ENCODE measurements at places on chromosomes 4 and X. TPM values are rescaled to one million over a fixed set of nuclear protein-coding genes. Genes with fewer than 3 reads are reported as not detected.

The SFRP2 gene
- total RNA-seq, result 2.1 TPM

The TRPC3 gene
- 0.65 TPM for total RNA-seq

- no peak for DNase-seq
Measured at GRCh38 chrX:95059909-95060308, 1385.9 kb downstream of the FAM133A start.

DNA sequence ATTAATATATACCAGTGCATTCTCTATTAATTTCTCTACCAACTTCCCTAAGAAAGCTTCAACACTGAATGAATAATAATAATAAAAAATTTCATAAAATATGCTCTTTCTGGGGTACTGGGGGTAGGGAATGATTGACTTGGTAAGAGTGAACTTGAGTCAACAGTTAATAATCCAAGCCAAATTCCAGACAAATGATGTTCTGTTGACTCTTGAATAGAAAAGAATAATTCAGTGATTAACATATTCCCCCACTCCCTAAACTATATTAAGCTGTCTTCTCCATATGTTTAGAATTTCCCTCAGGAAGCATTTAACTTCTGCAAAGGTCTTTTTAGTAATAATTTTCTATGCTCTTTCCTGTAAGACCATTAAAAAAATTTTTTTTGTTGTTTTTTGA, 12.3 kb downstream of the PGRMC2 start:
- no peak for DNase-seq

- no peak for DNase-seq
Measured at GRCh38 chr4:25956260-25956659, 42.2 kb downstream of the SMIM20 start.

- DNase-seq, result no peak
Measured at GRCh38 chr4:127708985-127709384, 21.2 kb upstream of the SLC25A31 start.

DNA sequence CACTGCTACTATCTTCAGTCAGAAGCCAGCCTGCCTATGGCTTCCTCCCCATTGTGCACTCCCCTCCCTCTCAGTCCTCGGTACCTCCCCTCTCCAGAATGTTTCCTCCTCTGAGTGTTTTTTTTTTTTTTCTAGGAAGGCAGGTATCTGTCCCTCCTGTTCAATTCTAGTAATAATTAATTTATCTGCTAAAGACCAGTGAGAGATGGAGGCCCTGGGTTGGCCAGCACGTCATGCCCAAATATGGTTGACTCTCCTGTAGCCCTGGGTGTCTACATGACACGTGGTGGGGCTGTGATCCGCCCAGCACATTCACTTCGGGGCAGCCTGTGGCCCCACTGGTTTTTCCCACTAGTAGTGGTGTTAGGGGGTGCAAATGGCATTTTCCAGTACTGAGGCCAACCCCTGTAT, 1.8 kb downstream of the FLNA start:
- DNase-seq, result no peak
